ENCODE measurements at places on chromosomes 11 and 22.

- no peak for DNase-seq
These were observed 236.2 kb downstream of the ETS1 start for GRCh38 chr11:128351168-128351567.

- peak; percentile 82 for DNase-seq
These were observed 30.8 kb upstream of the LRRC10B start for GRCh38 chr11:61477727-61478148.

DNA sequence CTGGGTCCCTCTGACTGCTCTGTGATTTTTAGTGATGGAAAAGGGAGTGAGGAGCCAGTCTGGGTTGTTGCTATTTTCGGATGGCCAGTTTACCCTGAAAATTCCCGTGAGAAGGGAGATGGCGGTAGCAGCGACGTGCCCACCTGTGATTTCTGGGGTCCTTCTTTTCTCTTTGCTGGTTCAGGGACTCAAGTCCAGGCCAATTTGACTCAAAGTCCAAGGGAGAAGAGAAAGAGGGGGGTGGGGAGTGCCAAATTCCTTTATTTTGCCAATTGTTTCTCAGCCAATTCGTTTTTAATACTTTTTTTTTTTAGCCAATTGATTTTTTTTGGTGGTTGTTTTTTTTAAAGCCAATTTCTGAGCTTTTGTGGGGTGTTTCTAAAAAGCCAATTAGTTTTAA lies 6.9 kb downstream of the IGF2 start:
- DNase-seq = no peak

- no peak for DNase-seq
These were observed 22.5 kb upstream of the RTL6 start for GRCh38 chr22:44520465-44521094.

GRCh38 chr11:10459029-10459970 lies 4.2 kb downstream of the AMPD3 start:
- no peak for DNase-seq

- DNase-seq = no peak
These were observed 35.0 kb upstream of the LMO2 start for GRCh38 chr11:33926671-33927552.

- peak; percentile 48 for DNase-seq
These were observed 380 bp downstream of the C11orf96 start for GRCh38 chr11:43942662-43943371.

DNA sequence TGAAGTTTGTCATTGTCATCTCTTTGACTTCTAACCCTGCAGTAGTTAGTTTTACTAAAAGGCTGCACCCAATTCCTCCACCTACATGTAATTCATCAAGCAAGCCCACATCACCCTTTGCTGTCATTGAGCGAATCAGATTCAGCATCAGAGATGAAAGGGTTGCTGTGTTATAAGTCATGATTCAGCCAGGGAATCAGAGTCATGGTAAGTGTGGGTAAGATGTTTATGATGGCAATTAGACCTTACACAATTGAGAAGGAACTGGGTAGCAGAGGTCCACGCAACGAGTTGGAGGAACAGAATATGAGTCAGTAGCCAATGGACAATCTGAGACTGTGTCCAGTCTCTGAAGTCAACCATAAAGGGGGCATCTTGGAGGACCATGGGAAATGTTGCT lies 162.8 kb upstream of the SNX19 start:
- no peak for DNase-seq

DNA sequence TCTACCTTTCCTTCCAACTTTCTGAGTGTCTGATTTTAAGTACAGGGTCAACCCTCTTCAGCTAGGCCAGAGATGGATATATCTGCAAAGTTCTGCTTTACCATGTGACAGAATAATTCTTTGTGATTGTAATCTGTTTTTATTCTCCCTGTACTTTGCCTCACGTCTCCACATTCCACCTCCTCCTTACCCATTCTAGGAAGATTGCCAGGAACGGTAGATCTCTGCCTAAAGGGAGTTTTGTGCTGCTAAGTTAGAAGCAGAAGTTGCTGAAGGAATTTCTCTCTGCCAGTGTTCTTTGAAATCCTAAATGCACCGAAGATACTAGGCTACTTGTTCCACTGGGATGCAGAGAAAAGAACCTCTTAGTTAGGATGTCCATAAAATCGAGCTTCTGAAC lies 20.7 kb upstream of the FAM181B start:
- no peak for DNase-seq

GRCh38 chr11:32894149-32894827 lies 1.7 kb downstream of the QSER1 start:
- DNase-seq = peak; percentile 76

GRCh38 chr11:10567446-10567845 lies 1.0 kb downstream of the LYVE1 start:
- DNase-seq = no peak

GRCh38 chr11:125925247-125925740 lies 20.6 kb upstream of the VSIG10L2 start:
- DNase-seq = no peak

DNA sequence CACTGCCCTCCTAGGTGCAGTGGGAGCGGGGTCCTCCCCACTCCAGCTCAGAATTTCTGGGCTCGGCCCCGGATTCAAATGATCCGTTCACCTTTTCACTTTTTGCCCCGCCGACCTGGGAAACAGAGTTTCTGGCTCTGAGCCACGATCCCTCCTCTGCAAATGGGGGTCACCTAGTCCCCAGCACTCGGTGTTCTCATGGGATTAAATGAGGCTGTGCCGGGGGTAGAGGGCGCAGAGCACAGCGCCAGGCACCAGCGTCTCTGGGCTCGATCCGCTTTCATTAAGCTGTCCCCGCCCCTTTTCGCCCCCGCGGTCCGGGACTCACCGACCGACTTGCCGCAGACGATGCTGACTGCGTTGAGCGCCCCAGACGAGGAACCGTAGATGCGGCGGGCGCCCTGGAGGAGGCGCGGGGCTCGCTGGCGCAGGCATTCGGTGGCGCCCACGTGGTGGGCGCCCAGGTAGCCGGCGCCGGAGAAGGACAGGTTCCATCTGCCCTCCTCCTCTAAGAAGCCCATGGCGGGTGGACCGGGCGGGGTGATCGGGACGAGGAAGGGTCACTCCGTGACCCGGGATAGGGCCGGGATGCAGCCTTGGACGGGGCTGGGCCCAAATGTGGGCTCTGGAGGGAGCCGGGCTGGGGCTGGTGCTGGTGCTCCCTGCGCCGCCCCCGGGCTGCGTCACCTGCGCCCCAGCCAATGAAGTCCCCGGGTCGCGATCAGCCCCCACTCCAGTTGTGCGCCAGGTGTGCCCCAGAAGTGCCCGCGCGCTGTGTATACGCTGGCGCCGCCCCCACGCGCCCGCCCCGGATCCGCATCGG lies at the start of gene PNPLA5:
PNPLA5 (minus strand) TSS at position 654 of the 823 bp plus-strand sequence; CDS start at position 521, 133 bp downstream.
- peak; percentile 90 for DNase-seq

GRCh38 chr11:78228467-78228866 lies 39.7 kb downstream of the USP35 start:
- peak; percentile 84 for DNase-seq

- no peak for DNase-seq
These were observed 21.6 kb downstream of the MAFF start for GRCh38 chr22:38223289-38223960.

GRCh38 chr11:130451231-130452019 lies 3.0 kb downstream of the ADAMTS15 start:
- DNase-seq = no peak

GRCh38 chr11:129698212-129698611 lies 117.4 kb upstream of the TMEM45B start:
- no peak for DNase-seq

- no peak for DNase-seq
These were observed 62.0 kb downstream of the CCDC34 start for GRCh38 chr11:27300974-27301373.

DNA sequence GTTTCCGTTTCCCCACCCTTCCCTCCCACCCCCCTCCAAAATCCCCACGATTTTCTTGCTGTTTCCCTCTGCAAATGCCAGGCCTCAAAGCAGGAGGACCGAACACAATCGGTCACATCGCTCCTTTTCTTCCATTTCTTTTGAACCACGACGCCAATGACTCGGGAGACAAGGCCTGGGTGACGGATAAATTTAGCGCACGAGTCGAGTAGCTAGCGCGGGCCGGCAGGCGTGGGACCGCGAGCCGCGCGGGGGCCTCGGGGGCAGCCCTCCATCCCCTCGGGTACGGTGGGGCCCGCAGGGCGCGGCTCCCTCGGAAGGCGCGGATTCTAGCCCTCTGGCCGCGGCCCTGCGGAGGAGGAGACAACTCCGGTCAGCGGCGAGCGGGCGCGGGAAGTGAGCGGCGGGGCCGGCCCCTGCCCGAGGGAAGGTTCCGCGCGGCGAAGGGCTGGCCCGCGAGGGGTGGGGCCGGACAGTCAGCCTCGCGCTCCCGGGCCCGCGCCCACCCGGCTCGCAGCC lies 414 bp downstream of the JOSD1 start:
- peak; percentile 74 for DNase-seq

GRCh38 chr11:116953530-116954285 lies 116.3 kb upstream of the APOA1 start:
- DNase-seq = no peak

DNA sequence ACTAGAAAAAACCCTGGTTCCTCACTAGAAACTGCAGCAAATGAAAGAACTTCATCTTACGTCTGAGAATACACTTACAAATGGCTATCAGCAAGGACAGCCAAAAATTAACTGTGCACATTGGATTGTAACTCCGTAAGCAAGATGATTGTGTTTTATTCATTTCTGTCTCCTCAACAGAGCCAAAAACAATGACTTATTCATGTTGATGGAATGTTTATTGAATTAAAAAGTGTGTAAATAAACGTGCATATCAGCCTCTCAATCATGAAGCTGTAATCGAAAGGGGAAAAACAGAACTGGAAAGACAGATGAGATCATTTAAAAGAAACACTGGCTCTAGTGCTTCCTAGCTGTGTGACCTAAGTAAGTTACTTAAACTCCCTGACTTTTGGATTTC lies 307.5 kb upstream of the ZC3H12C start:
- no peak for DNase-seq

- DNase-seq = peak; percentile 45
These were observed 42.0 kb downstream of the MCHR1 start for GRCh38 chr22:40721266-40721665.

DNA sequence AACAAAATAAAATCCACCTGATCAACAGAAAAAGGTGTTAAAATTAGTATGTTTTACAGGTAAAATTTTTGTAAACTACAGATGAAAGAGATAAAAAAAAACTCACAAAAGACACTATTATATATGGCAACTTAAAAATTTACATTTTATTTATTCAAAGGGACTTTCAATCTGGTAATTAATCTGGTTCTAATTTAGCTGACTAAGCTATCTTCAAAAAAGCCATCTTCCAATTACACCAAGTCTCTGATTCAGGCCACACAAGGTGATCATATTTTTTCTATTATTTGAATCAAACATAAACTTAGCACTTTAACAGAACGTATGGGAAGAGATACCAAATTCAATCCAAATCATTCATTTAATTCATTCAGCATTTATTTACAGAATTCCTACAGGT lies 7.6 kb downstream of the MRE11 start:
- DNase-seq = no peak

DNA sequence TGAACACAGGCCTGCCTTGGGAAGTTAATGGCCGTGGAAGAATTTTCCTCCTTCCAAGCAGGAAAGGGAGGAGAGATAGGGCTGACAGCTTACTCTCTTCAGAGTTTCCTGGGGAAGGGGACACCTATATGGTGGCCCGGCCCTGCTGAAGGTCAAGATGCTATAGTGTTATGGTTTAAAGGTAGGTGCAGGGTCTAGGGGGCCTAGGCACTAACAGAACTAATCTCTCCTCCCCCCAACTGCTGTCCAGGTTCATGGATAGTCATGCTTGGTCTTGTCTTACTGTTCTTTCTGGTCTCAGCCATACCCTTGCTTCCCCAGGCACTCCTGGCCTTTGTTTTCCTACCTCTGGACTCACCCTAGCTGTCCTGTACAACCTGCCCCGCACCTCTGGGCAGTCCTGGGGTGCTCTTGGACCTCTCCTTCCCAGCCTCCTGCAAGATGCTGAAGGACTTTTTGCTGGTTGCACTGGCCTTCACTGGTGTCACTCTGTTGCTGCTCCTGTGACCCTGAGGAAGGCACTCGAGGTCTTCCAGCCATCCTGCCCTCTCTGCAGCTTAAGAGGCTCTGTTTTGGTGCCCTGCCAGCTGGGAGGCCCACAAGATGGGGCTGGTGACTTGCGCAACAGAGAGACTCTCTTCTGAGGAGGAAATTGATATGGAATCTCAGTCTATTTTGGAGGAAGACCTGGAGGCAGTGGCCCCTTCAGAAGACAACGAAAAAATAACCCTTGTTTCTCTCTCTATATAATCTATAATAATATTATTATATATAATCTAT lies 17.9 kb downstream of the SEC14L3 start:
- peak; percentile 48 for DNase-seq
